ENCODE measurements at places on chromosomes 16 and 17.

DNA sequence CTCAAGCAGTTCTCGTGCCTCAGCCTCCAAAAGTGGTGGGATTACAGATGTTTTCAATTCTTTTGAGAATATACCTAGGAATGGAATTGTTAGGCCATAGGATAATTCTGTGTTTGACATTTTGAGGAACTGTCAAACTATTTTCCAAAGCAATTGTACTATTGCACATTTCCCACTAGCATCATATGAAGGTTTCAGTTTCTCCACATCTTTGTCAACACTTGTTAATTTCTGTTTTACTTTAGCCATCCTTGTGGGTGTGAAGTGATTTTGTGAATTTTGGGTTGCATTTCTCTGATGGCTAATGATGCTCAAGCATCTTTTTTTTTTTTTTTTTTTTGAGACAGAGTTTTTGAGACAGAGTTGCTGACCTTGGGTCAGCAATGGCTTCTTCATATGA is 6.2 kb downstream of the NT5M start:
- no peak for DNase-seq

GRCh38 chr17:76271669-76272540 is 6.8 kb downstream of the UBALD2 start:
- peak; percentile 84 for DNase-seq

DNA sequence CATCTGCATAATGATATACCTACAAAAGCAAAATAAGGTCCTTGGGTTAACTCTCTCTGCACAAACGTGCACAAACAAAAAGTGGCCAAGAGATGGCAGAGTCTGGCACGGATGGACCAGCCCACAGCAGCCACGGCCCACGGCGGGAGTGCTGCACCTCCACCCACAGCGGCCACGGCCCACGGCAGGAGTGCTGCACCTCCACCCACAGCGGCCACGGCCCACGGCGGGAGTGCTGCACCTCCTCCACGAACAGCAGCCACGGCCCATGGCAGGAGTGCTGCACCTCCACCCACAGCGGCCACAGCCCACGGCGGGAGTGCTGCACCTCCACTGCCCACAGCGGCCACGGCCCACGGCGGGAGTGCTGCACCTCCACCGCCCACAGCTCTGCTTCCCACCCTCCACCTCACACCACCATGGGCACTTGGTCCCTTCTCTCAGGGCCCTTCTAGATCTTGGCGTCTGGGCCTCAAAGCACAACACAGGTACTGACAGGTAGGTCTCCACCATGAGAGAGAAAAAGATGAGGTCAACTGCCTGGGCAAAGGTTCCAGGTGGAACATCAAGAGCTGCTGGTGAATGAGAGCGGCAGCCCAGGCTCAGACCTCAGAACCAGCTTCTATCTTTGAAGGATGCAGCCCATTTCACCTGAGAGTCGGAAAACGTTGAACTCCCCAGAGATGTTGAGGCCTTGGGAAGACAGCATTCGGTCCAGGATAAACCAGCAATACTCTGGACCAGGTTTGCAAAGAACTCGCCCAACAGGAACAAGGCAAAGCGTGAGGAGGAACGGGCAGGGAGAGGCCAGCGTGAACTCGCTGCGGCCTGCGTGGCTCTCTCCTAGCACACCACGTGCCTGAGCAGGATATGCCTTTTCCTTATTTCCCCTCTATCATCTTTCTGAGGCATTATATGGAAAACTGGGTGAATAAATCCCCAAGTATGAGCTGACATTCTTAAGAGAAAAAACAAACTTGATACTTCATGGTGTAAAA is 124.5 kb downstream of the ZNF778 start:
- DNase-seq = no peak

DNA sequence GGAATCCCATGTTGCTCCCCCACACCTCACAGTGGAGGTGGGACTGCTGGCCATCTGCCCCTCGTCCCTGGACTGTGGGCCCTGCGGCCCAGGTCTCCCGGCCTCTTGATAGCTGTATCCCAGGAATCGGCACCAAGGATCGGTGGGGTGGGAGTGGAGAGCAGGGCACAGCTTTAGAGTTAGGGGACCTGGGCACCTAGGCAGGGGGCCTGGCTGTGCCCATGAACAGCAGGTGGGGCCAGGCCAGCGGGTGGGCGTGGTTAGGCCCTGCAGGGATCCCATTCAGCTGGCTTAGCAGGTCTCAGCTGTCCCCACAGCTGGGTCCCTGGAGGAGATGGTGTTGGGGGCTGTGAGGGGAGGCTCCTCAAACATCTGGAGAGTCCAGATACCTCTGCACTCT is 49.2 kb downstream of the SREBF1 start:
- DNase-seq = no peak

GRCh38 chr17:43418441-43419374 is 19.9 kb downstream of the ARL4D start:
- no peak for DNase-seq
